ENCODE measurements at places on chromosomes 7 and 10. TPM values are rescaled to one million over a fixed set of nuclear protein-coding genes. Genes with fewer than 3 reads are reported as not detected.

GRCh38 chr7:30702200-30702599, 19.9 kb upstream of the CRHR2 start:
- no peak for DNase-seq

DNA sequence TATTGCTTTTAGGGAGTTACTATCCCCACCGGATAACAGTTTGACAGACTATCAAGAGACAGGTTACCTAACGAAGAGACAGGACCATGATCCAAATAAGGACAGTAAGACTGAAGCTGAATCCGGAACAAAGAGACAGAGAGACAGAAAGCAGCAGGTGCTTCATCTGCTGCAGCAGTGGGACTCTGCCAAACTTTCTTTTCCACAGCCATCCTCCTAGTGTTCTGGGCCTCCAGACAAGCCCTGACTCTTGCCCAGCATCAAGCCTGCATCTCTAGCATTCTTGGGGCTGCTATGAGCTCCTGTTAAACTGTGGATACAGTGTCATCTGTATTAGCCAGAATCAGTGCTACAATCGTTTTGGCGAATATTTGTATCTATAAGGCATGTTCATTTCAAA, 761.7 kb downstream of the GRID1 start:
- no peak for DNase-seq

DNA sequence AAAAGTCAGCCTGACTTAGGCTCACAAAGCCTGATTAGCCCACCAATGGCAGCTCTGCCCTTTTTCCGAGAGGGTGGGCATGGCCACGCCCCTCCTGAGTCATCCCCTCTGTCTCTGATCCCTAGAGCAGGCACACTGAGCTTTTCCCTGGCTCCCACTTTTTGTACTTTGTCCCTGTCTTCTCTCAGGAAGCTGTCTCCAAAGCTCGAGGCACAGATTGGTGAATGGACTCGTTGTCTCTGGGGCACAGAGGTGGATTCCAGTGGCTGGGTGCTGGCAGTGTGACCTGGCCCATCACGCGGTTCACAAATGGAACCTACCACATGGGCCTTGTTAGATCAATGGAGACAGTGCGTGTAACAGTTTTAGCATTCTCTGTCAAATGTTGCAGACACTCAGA, 313.5 kb downstream of the WDR37 start:
- no peak for DNase-seq

DNA sequence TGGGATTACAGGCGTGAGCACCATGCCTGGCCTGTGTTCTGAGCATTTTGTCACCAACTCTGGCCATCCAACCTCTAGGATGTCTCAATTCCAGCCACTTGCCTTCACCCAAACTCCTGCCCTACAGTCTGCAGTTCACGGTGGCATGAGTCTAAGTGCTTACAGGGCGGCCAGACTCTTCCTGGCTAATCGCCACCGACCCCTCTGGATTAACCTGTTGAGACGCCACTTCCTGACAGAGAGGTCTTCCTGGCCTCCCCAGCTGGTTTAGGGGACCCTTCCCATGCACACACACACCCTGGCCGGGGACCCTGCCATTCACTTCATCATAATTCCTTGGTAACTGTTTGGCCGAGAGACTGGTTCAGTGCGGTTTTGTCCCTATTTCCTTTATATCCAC, 211.5 kb upstream of the SH2B2 start:
- no peak for DNase-seq

- no peak for DNase-seq
Measured at GRCh38 chr10:62183442-62183841, 85.2 kb downstream of the RTKN2 start.

- no peak for DNase-seq
Measured at GRCh38 chr10:123888751-123889150, 2.9 kb downstream of the CPXM2 start.

- DNase-seq: no peak
Measured at GRCh38 chr10:11430421-11431215, 180.8 kb downstream of the USP6NL start.

GRCh38 chr7:98777051-98777450, 92.8 kb downstream of the TMEM130 start:
- no peak for DNase-seq

- no peak for DNase-seq
Measured at GRCh38 chr10:72540193-72540807, 85.6 kb downstream of the MICU1 start.

GRCh38 chr10:61784354-61785133, 117.0 kb upstream of the ARID5B start:
- no peak for DNase-seq

DNA sequence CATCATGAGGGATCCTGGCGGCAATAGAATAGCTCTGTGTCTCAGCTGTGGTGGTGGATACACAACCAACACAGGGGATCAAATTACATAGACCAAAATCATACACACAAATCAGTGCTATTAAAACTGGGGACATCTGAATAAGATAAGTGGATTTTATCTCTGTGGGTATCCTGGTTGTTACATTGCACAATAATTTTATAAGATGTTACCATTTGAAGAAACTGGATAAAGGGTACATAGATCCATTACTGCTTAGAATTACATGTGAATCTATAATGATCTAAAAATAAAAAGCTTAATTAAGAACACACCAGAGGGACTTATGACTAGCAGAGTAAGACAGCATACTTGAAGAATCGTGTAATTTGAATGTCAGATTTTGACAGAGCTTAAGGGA, 8.2 kb upstream of the FAM3C start:
- DNase-seq: no peak

DNA sequence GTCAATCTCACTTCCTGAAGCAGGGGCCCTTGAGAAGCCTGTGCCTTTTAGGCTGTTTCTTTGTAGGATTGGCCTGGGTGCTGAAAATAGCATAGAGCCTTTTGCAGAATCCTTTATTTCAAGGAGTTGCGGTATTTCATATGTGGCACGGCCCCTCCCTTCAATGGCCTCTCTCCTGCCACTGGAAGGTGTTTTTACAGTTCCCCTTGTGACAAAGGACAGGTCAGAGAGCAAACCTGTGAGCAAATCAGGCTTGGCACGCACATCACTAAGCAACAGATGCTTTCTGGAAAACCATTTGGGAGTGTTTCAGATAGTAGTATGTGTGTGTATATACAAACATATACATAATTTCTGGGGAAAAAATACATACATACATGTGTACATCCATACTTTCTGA, 388.6 kb upstream of the C7orf33 start:
- no peak for DNase-seq

- DNase-seq: no peak
Measured at GRCh38 chr10:94223702-94224370, 138.9 kb downstream of the NOC3L start.

GRCh38 chr7:44486693-44487092, 3.8 kb downstream of the NUDCD3 start:
- no peak for DNase-seq

GRCh38 chr10:14880229-14880628, 1.6 kb downstream of the SUV39H2 start:
- DNase-seq: no peak

GRCh38 chr10:123549761-123550454, 116.2 kb upstream of the GPR26 start:
- DNase-seq: no peak

DNA sequence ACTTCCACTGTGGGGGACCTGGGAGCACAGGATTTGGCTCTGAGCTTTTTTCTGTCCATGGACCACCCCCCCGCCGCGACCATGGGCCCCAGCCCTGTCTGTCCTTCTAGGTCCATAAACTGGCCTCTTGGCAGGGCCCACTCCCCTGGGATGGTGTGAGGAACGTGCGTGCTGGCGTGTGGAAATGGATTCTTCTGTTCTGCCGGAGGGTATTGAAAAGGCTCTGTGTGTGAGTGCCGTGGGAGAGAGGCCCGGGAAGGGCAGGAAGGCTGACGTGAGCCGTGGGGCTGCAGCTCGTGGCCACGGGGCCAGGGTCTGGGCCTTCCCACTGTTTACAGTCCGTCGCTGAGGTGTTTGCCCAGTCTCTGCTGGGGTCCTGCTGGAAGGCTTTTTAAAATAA, 123.7 kb downstream of the GRK5 start:
- DNase-seq: no peak

GRCh38 chr10:100006243-100006886, 3.4 kb downstream of the DNMBP start:
- DNase-seq: no peak

DNA sequence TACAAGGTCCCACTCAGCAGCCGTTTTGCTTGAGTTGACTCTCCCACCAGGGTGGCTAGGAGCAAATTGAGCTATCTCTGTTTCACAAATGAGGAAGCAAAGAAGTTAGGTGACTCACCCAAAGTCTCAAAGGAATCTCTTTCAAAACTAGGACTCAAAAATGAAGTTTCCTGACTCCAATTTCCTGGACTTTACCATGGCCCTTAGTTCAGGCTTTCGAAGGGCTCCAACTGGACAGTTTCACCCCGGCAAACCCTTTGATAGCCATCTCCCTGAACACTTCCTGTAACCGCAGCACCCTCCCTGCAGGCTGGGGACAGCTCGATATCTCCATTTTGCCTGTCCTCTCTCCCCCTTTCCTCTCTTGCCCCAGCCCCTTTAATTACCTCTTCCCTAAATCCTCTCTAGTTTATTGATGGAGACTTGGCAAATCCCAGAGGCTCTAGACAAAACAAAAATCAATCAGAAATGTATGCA, 4.7 kb upstream of the AFAP1L2 start:
- no peak for DNase-seq

DNA sequence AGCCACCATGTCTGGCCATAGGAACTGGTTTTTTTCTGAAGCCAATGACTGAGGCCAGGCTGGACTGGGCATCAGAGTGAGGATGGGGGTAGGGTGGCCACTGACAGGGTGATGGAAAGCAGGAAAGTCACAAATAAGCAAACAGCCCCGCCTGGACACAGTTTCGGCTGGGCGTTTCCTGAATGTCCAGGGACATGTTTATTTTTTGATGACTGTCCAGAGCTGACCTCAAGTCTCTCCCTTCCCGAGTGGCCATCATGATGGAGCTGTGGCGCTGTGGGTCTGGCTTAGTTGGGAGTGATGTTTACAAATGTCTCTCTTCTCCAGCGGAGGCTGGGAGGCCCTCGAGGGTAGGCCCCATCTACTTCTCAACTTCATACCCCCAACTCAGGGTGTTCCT, 37.1 kb upstream of the COMTD1 start:
- DNase-seq: no peak

GRCh38 chr7:94040254-94040653, 36.1 kb upstream of the BET1 start:
- DNase-seq: no peak

DNA sequence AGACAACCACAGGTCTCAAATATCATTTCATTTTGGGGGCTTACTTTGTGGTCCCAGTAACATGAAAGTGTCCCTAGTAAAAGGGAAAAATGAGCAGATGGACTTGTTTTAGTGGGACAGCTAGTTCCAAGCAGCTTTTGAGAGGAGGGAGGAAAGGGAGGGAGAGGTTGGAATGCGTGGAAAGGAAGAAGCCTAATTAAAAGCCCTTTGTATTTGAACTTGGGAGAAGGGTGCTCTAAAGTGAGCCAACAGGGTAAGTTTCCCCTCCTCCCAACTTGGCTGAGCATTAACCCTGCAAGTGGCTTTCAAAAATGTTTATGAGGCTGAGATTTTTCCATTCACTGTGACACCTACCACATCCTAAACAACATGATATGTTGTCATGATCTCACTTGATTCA, 38.8 kb upstream of the LYZL1 start:
- no peak for DNase-seq

DNA sequence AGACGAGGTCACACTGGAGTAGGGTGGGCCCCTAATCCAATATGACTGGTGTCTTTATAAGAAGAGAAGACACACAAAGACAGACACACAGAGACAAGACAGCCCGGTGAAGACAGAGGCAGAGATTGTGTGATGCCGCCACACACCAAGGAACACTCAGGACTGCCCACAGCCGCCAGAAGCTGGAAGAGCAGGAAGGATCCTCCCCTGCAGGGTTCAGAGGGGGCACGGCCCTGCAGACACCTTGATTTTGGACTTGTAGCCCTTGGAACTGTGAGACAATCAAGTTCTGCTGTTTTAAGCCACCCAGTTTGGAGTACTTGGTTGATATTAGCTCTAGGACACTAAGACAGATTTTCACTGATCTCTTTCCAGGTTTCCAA, 72.1 kb upstream of the NANOS1 start:
- no peak for DNase-seq

DNA sequence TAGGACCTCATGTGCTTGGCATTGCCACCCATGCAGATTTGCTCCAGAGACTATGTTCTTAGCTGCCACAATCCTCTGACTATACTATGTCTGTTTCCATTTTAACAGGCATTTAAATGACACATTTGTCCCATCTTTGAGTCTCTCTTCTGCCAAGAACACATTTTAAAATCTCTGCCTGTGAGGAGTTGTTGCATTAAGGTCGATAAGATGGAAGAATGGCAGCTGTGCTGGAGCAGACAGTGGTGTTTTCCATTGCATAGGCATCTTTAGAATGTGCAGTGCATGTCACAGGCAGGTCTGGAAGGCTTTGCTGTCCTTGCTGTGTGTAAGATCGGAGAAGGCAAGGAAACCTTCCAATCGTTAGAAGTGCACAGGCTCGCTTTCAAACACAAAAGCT, 70.9 kb upstream of the CELF2 start:
- DNase-seq: no peak

- DNase-seq: no peak
Measured at GRCh38 chr7:1632916-1633785, 36.9 kb upstream of the ELFN1 start.

- no peak for DNase-seq
Measured at GRCh38 chr10:62764011-62764410, 40.5 kb upstream of the ADO start.

DNA sequence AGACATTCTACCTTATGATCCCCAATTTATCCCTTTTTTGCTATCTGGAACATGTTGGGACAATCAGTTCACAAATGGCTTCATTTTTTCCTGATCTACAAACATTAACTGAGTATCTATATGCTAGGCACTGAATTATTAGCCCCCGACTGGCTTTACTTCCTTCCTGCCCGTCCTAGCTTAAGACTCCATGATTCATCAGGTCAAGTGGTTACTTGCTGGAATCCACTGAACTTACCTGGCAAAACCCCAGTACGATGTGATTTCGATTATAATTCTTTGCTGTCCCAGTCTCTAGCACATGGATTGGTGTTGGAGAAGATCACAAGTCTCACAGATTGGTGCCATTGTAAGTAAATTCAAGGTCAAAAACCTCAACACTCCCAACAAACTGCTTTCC, 77.1 kb downstream of the ORC5 start:
- no peak for DNase-seq

GRCh38 chr7:128155100-128155740, 85.9 kb upstream of the LEP start:
- DNase-seq: no peak

The FAM170B gene
- total RNA-seq: not detected

The VENTX gene
- 0.93 TPM for total RNA-seq

The HOXA6 gene
- total RNA-seq: 3.8 TPM

The ITIH5 gene
- total RNA-seq: 140 TPM

The CPED1 gene
- total RNA-seq: 44.6 TPM

The SLC39A12 gene
- total RNA-seq: not detected

The DOCK1 gene
- 43.3 TPM for total RNA-seq

The SPDYE3 gene
- total RNA-seq: not detected

The PHKG1 gene
- total RNA-seq: 0.31 TPM

The ANKRD30A gene
- total RNA-seq: 0.79 TPM

Measured in omental fat pad (tissue), 4 donors.